Activated CD4-positive, alpha-beta memory T cell treated with anti-CD3 and anti-CD28 coated beads, Interleukin-2, amount 10 ng/mL, durations not matched to agents 7 days and 5 days (primary cell): ENCODE measurements at places on chromosomes 13 and 19.
A peak's percentile ranks its signal among the peaks of the same experiment; 100 is the strongest.

GRCh38 chr13:108407495-108407894, 138.0 kb downstream of the TNFSF13B start:
- no peak overlapping the region for H3K27ac ChIP-seq
- H3K4me1 ChIP-seq: peaks cover 30% of the 10 kb centered on the region
- H3K27me3 ChIP-seq: no peaks in the 10 kb centered on the region
- no peak overlapping the region for H3K4me3 ChIP-seq
- no peak for DNase-seq

GRCh38 chr19:19687090-19687489, 18.5 kb downstream of the ZNF101 start:
- no peak for DNase-seq
- H3K36me3 ChIP-seq: peaks cover 56% of the 10 kb centered on the region
- H3K4me3 ChIP-seq: no peak overlapping the region
- no peaks in the 10 kb centered on the region for H3K4me1 ChIP-seq

DNA sequence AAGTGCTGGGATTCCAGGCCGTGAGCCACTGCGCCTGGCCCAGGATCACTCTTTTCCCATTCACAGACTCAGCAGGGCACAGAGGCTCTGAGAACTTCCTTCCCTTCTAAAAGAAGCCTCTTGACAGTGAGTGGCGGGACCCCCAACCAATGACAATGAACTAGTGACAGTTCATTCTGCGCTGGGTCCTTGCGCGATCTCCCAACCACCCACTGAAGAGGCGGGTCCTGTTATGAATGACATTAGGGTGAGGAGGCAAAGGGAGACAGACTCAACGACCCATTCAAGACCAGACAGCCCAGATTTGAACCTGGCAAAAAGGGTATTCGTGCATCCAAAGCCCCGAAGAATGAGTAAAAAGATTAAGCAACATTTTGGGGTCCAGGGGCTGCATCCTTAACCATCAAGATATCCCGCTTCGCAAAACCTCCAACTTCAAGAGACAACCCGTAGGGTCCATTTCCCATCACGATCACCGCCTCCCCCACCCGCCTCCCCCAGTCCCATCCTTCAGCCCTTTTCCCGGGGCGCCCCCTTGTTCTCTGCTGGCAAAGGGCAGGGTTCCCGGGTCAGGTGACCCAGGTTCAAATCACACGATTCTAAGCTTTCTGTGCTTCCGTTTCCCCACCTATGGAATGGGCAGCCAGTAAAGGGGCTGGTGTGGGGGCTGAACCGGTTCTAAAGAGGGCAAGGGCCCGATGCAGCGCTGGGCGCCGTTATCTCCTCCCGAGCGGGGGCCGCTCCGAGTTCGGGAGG, 719 bp downstream of the SUGP2 start:
- peak overlapping the region; percentile 97 for H3K4me3 ChIP-seq
- H3K4me1 ChIP-seq: peaks cover 44% of the 10 kb centered on the region
- H3K27ac ChIP-seq: peak overlapping the region; percentile 90
- peaks cover 36% of the 10 kb centered on the region for H3K36me3 ChIP-seq
- peak; percentile 80 for DNase-seq
- H3K27me3 ChIP-seq: no peaks in the 10 kb centered on the region

DNA sequence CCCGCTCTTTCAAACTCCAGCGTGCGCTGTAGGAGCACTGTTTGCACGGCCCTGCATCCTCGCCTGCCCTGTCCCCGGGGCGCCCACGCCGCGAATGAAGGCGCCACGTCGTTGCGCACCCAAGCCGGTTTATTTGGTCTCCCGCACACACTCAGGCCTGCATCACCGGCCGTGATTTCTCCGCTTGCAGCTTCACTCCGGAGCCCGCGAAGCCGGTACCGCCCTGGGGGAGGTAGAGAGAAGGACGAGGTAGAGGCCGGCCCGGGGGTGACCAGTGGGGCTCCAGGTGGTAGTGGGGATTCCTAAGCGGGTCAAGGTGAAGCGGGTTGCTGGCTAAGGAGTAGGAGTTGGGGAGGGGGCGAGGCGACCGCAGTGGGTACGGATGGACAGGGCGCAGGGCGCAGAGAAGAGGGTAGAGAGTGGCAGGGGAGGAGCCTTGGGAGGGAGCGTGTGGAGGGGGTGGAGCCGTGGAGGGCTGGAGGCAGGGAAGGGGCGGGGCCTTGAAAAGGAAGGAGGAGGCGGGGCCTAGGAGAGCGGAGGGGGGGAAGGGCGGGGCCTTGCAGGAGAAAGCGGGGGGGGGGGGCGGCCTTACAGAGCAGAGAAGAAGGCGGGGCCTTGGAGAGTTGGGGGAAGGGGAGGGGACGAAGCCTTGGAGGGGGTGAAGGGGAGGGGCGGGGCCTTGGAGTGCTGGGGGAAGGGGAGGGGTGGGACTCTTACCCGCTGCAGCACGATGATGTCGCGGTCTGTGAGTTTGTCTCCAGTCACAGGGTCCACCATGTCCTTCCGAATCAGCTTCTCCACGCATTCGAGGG, 24.6 kb downstream of the NOSIP start:
- no peaks in the 10 kb centered on the region for H3K27me3 ChIP-seq
- peaks cover 81% of the 10 kb centered on the region for H3K4me1 ChIP-seq
- DNase-seq: peak; percentile 87
- H3K4me3 ChIP-seq: peak overlapping the region; percentile 47

- H3K4me1 ChIP-seq: peaks cover 34% of the 10 kb centered on the region
- no peak overlapping the region for H3K4me3 ChIP-seq
- no peaks in the 10 kb centered on the region for H3K27me3 ChIP-seq
- H3K36me3 ChIP-seq: no peaks in the 10 kb centered on the region
- DNase-seq: no peak
- H3K27ac ChIP-seq: no peak overlapping the region
These were observed 43.3 kb downstream of the SPATA13 start for GRCh38 chr13:24203811-24204210.

- H3K27ac ChIP-seq: no peak overlapping the region
- no peak for DNase-seq
- H3K4me3 ChIP-seq: no peak overlapping the region
- peaks cover 10% of the 10 kb centered on the region for H3K4me1 ChIP-seq
These were observed 321.7 kb downstream of the DLEU7 start for GRCh38 chr13:50521831-50522149.

- H3K4me3 ChIP-seq: peak overlapping the region; percentile 83
- H3K27ac ChIP-seq: peak overlapping the region; percentile 91
- peak; percentile 96 for DNase-seq
- peaks cover 25% of the 10 kb centered on the region for H3K27me3 ChIP-seq
These were observed 6.5 kb upstream of the TLE2 start for GRCh38 chr19:3035542-3036118.

DNA sequence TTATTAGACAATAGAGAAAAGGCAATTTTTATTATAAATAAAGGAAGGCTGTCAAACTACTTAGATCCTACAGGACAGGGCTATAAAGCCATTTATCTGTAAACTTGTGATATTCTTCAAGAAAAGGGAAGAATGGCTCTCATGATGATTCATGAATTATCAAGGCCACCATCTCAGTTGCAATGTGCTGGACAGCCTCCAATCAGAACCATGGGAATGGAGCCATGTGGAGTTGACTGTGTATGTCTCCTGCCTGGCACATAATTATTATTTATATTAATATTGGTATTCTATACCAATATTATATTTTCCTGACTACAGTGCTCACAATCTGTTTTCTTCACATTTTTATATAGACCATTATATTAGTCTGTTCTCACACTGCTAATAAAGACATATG, 560.5 kb upstream of the MIR17HG start:
- H3K4me1 ChIP-seq: no peaks in the 10 kb centered on the region
- H3K36me3 ChIP-seq: no peaks in the 10 kb centered on the region
- no peak overlapping the region for H3K27ac ChIP-seq
- no peak for DNase-seq
- H3K4me3 ChIP-seq: no peak overlapping the region

DNA sequence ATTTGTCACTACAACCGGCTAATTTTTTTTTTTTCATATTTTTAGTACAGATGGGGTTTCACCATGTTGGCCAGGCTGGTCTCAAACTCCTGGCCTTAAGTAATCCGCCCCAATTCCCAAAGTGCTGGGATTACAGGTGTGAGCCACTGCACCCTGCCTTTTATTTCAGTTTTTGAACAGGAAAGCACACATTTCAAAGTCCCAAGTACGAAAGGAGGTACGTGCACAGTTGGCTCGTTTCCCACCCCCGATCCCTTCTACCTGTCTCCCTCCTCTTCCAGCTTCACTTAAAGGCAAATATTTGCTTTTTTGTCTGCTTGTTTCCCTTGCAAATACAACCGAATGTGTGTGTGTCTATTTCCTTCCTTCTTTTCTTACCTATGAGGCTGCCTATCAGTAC, 30.5 kb downstream of the ZIC5 start:
- no peak overlapping the region for H3K27ac ChIP-seq
- DNase-seq: no peak
- H3K36me3 ChIP-seq: no peaks in the 10 kb centered on the region
- no peaks in the 10 kb centered on the region for H3K4me1 ChIP-seq

DNA sequence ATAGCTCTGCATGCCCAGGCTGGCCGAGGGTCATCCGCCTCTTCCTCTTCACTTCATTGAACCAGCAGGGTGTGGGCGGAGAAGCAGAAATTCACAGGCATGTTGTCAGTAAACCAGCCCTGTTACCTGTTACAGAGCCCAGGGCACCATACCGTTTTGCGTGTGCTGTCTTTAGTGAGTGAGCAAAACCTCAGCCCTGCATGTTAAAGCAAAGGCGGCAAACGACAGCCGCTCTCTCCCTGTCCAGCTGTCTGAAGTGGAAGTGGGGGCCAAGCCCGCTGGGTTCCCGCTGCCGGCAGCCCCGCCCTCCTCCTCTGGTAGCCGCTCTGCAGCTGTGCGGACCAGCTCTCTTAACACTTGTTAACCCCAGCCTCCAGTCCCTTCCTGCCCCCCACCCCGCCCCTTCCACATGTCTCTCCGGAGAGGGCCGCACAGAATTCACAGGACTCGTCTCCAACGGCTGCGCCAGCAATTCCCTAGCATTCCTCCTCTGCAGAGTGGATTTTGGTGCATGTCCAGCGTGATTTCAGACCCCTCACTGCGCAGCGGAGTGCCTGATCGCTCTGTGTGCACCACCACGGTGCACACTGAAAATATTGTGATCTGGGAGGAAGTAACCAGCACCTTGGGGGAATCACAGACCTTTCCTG, 12.7 kb downstream of the KLHL26 start:
- no peak for DNase-seq

DNA sequence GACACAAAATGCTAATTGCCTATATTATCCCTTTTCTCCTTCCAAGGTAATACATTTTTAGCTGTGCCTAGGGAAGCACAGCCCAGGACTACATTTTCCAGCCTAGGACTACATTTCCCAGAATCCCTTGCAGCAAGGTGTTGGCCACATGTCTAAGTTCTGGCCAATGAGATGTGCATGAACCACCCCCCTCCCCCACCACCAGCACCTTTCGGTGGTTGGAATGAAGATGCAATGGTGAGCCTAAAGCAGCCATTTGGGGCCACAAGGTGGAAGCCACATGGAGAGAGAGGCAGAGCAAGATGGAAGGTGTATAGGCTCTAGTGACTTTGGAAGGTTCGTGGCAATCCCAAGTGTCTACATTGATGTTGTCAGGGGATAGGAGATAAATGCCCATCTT, 16.2 kb downstream of the UNC13A start:
- DNase-seq: peak; percentile 24
- no peaks in the 10 kb centered on the region for H3K4me1 ChIP-seq
- no peaks in the 10 kb centered on the region for H3K36me3 ChIP-seq
- no peak overlapping the region for H3K27ac ChIP-seq
- no peak overlapping the region for H3K4me3 ChIP-seq
- peaks cover 9% of the 10 kb centered on the region for H3K27me3 ChIP-seq

DNA sequence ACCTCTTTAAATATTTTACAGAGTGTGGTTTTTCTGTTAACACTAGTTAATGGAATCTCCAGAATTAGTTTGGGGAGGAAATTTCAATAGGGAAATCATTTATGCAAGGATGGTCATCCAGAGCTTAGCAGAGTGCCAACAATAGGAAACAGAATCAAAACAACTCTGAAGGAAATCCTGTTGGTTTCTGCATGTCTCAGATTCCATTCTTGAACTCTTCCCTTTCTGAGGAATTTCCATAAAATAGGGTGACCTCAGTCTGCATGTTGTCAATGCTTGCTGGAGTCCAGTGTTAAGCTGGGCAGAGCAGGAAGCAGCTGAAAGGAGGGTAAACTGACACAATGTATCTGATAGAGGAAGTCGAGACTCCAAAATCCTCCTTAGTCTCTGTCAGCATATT, 16.9 kb downstream of the CBY2 start:
- H3K4me1 ChIP-seq: no peaks in the 10 kb centered on the region
- H3K27me3 ChIP-seq: peaks cover 4% of the 10 kb centered on the region
- H3K36me3 ChIP-seq: no peaks in the 10 kb centered on the region
- no peak for DNase-seq
- no peak overlapping the region for H3K27ac ChIP-seq
- H3K4me3 ChIP-seq: no peak overlapping the region
